ENCODE measurements at places on chromosomes 3 and 15. TPM values are rescaled to one million over a fixed set of nuclear protein-coding genes. Genes with fewer than 3 reads are reported as not detected.

- no peak for DNase-seq
Observed at GRCh38 chr15:29220852-29221251, 48.8 kb downstream of the NSMCE3 start.

GRCh38 chr3:194773216-194773615 is 87.5 kb downstream of the FAM43A start:
- DNase-seq: peak; percentile 83

- no peak for DNase-seq
Observed at GRCh38 chr3:196524527-196524926, 9.4 kb upstream of the SMCO1 start.

- DNase-seq: no peak
Observed at GRCh38 chr3:108462899-108463298, 47.5 kb downstream of the MYH15 start.

- DNase-seq: no peak
Observed at GRCh38 chr3:119825820-119826219, 43.9 kb downstream of the NR1I2 start.

DNA sequence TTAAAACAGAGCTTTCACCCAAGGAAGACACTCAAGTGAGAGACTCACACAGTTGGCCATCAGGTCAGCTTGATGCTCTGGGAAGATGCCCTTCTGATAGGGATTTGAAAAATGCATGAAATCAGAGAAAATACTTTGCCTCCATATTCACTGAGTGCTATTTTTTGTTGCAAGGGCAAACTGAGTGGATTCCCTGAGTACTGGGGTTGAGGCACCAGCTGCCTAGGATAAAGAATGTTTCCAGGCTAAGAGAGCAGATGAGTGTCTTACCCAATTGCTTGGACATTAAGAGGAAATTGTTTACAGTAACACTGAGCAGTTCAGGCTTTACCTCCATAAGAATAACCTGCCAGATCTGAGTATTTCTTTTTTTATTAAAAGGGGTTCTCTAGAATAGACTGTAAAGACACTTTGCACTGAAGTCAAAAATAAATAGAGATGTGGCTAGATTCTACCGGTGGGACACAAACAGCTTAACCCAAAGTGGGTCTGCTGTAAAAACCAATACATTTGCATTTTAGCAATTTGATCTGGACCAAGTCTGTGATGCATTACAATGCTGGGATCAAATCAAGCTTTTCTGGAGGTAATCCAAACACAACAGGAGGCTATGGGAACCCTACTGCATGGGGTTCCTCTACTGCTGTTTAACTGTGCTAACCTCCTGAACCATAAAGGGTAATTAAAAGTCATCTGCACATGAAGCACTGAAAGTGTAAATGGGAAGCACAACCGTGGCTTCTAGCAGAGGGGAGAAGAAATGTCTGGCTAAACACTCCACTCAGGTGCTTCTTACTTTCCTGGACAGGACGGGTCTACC is 238.8 kb upstream of the WNT5A start:
- DNase-seq: no peak

GRCh38 chr3:152083135-152083534 is 185.6 kb upstream of the MBNL1 start:
- DNase-seq: no peak

DNA sequence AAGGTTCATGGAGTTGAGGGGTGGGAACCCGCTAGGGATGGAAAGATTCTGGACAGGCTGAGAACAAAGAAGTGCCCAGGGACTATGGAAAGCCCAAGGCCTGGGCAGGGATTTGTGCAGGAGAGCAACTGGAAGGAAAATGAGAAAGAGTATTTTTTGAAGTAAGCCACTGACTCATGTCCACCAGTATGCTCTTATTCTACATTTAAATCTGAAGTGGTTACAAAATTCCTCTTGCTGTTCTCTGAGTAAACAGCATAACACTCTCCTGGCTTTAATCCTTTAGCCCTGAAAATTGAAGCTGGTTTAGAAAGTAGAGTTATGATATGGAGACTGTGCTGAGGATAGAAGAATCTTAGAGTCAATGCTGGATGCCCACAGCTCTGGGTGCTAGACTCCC is 165.2 kb downstream of the ISL2 start:
- DNase-seq: no peak

- no peak for DNase-seq
Observed at GRCh38 chr3:12239301-12239700, 49.6 kb upstream of the PPARG start.

DNA sequence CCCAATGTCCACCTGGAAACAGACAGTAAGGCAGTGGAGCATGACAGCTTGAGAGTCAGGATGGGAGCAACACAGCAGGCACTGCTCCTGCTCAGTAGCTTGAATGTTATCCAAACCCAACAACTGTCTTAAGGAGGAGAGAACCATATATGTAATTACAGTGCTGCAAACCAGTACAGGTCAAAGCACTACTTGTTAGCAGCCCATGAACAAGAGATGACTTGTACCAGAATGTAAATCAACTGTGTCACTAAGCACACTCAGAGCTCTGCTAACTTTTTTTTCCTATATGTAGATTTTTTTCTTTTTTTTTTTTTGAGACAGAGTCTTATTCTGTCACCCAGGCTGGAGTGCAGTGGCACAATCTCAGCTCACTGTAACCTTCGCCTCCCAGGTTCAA is 87.1 kb downstream of the ANO10 start:
- DNase-seq: no peak

- DNase-seq: no peak
Observed at GRCh38 chr15:75606711-75607699, 18.5 kb downstream of the SNUPN start.

DNA sequence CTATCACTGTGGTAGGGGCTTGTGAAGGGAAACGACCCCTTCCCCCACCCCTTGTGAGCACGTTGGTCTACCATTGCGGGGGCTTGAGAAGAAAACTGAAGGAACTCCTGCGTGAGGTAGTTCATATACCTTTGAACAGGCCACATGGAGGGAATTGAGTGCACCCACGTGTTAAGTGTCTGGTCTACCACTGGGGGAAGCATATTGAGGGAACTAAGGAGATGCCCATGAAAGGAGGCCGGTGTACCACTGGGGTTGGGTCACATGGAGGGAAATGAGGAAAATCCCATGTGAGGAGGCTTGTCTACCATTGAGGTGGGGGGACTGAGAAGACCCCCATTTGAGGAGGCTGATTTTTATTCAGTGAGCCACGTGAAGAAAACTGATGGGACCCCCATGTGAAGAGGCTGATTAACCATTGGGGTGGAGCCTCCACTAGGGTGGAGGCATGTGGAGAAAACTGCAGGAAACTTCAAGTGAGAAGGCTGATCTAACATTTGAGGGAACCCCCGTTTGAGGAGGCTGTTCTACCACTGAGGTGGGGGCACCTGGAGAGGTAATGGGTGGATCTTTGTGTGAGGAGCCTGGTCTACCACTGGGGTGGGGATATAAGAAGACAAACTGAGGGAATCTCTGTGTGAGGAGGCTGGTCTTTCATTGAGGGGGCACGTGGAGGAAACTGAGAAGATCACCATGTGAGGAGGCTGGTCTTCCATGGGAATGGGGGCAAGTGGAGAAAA is 163.2 kb downstream of the FBLN2 start:
- DNase-seq: no peak

DNA sequence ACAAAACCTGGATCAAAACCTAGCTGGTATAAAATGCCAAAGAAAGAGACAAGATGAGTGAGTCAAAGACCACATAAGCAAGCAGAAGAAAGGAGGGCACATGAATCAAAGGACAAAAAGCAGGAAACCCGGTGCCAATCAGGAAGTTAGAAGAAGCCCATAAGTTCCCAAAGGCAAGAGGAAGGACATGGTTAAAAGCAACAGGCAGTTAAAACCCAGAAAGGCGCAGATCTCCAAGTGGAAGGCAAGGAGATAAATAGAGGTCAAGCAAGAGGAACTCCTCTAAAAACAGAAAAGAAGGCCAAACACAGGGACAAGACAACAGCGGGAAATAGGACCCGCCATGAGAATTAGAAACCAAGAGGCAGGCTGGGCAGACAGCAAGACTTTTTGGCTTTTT is 4.4 kb downstream of the TMOD2 start:
- DNase-seq: no peak

- no peak for DNase-seq
Observed at GRCh38 chr3:43923104-43923882, 232.6 kb downstream of the ABHD5 start.

DNA sequence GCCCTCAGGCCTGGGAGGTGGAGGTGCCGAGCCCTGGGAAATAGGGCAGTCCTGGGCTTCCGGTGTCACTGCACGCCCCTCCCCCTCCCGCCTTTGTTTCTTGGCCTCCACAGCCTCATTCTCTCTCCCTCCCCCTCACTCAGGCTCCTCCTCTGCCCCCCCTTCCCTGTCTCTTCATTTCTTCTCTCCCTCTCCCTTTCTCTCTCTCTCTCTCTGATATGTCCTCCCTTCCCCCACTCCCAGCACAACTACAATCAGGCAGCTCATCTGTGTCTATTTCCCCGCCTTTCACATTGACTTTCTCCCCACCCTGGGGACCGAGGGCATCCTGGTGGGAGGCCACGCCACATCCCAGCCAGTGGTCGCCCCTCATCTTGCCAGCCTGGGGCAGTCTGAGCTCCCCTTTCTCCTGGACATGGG is 40.2 kb downstream of the IDH2 start:
- no peak for DNase-seq

DNA sequence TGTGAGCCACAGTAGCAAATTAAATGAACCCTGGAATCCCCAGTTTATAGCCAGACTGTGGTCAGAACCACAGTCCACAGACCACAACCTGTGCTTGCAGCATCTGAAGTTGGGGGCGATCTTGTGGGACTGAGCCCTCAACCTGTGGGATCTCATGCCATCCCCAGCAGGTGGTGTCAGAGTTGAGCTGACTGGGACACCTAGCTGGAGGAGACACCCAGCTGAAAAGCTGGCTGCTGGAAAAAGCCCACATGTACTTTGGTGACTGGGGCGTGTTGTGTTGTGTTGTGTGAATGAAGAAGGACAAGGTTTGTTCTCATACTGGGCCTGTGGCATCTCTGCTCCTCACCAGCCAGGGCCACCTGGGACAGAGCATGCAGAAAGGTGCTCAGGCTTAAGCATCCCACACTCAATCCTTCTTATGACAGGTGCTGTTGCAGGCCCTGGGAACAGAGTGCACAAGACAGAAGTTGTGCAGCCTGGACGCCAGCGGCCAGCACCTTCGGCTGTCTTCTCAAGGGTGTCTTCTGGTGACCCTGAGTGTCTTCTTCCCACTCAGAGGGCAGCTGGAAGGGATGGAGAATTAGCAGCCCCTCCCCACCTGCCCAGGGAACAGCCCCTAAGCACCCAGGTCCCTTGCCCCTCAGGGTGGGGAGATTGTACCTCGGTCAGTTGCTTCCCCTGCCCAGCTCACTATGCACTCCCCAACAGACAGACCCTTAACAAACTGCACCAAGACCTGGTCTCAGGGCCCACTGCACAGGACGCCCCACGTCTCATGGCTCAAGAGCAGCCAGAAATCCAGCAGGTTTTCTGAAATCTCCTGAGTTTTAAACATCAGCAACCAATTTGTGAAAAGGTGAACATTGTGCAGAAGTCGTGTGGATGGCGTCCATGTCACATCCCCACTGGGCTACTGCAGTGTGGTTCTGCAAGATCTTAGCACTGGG is 2.2 kb upstream of the UROC1 start:
- DNase-seq: peak; percentile 30

GRCh38 chr3:143120716-143121240 is 1.2 kb downstream of the CHST2 start:
- DNase-seq: no peak

Gene PPP2R3A
- 134 TPM for total RNA-seq

Gene CAMK2N2
- total RNA-seq: not detected

Gene CMC1
- total RNA-seq: 14.4 TPM

Gene ACOX2
- 18.1 TPM for total RNA-seq

Gene RAB43
- 1.6 TPM for total RNA-seq
